ENCODE measurements at places on chromosomes 2 and 18.

- DNase-seq, result no peak
Observed at GRCh38 chr18:33837191-33837590, 259.2 kb downstream of the ASXL3 start.

- no peak for DNase-seq
Observed at GRCh38 chr2:45889053-45889452, 237.6 kb downstream of the PRKCE start.

DNA sequence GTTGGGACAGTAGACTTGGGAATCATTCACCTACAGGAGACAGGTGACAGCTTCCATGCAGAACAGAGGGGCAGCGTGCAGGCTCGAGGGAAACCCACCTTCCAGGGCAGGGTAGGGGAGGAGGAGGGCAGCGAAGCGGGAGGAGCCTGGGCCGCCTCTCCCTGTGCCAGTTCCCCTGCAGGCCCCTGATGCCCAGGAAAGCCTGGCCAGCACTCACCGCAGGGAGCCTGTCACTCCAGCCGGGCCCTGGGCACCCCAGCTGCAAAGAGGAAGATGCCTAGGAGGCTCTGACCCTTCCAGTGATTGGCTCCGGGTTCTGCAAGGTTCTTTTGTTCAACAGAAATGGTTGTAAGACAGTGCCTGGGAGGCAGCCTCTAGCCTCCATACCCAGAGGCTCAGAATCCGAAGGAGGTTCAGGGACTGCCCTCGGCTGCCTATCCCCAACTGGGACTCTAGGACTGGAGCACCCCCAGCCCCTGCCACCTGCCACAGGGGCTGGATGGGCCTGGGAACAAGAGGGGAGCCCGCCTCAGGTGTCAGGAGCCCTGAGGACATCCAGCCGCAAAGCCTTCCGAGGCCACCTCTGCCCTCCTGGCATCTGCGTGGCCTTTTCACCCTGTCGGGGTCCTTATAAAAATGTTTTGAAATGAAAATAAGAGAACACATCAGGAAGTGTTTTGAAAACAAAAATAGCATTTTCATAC lies 103.2 kb downstream of the PTGR3 start:
- DNase-seq, result no peak

GRCh38 chr2:236086971-236087465 lies 81.2 kb downstream of the GBX2 start:
- DNase-seq, result no peak

- no peak for DNase-seq
Observed at GRCh38 chr2:164474873-164475272, 146.4 kb downstream of the GRB14 start.

DNA sequence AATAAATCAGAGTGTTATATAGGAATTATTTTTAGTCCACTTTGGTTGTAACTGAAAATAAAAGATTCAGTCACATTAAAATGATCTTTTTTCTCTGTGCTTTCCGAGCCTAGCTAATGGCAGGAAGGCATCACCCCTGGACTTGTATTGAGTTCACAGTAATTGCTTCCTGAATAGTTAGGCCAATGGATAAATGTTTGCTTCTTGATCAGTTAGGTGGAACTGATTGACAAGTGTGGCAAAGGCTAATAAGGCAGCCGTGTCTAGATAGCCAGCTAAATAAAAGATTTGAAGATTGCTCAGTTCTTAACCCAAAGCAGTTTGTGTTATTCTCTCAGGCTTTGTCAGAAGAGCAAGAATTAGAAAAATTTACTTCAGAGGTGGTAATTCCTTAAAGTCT lies 20.8 kb downstream of the FAM171B start:
- DNase-seq, result no peak

DNA sequence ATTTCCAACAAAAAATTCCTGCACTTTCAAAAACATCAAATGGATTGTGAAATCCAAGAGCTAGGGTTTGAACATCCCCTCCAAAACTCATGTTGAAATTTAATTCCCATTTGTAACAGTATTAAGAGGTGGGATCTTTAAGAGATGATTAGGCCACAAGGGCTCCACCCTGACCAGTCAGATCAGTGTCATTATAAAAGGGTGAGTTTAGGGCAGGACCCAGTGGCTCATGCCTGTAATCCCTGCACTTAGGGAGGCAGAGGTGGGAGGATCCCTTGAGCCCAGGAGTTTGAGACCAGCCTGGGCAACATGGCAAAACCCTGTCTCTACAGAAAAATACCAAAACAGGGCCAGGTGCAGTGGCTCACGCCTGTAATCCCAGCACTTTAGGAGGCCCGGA lies 8.9 kb downstream of the GTF3C2 start:
- DNase-seq, result no peak

- no peak for DNase-seq
Observed at GRCh38 chr18:65349635-65350034, 401.2 kb upstream of the CDH7 start.

- DNase-seq, result no peak
Observed at GRCh38 chr2:56749152-56749752, 565.5 kb downstream of the CCDC85A start.

- DNase-seq, result no peak
Observed at GRCh38 chr2:84856787-84857186, 24.1 kb downstream of the TRABD2A start.

Measured in C1 segment of cervical spinal cord (tissue), 14 donors.